NCI-H2171 treated with DMSO at 0.1 percent for 48 hours (cell line): ENCODE measurements at places on chromosomes 13 and 19.

- no peak for DNase-seq
Measured at GRCh38 chr19:3684817-3685410, 15.4 kb downstream of the PIP5K1C start.

DNA sequence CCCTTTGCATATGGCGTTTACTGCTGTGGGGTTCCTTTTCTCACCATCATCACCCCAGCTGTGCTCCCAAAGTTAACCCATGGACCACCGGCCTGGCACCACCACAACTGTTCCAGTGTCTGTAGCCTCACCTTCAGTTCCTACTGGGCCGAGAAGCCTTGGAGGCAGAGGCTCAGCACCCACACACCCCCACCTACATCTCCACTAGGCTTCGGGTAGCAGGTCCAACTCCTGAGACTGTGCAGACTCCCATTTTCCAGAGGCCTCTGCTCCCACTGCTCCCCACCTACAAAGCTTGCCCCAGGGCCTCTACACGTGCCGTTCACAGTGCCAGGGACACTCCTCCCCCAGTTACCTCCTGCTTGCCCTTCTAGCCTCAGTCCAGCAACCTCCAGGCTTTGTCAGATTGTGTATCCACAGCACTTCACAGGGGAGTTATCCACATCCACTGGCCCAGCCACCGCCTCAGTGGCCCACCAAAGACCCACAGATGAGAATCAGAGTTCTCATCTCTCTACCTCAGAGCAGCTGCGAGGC is 14.1 kb downstream of the SLC27A5 start:
- DNase-seq = no peak

GRCh38 chr13:28954419-28954725 is 134.2 kb downstream of the MTUS2 start:
- no peak for DNase-seq

GRCh38 chr13:21435687-21436151 is 23.4 kb downstream of the ZDHHC20 start:
- no peak for DNase-seq

- no peak for DNase-seq
Measured at GRCh38 chr13:23644527-23645138, 74.4 kb downstream of the TNFRSF19 start.

GRCh38 chr19:40277356-40278059 is 7.6 kb downstream of the AKT2 start:
- no peak for DNase-seq

GRCh38 chr19:13055213-13056051 is 47.2 kb downstream of the LYL1 start:
- DNase-seq = no peak

DNA sequence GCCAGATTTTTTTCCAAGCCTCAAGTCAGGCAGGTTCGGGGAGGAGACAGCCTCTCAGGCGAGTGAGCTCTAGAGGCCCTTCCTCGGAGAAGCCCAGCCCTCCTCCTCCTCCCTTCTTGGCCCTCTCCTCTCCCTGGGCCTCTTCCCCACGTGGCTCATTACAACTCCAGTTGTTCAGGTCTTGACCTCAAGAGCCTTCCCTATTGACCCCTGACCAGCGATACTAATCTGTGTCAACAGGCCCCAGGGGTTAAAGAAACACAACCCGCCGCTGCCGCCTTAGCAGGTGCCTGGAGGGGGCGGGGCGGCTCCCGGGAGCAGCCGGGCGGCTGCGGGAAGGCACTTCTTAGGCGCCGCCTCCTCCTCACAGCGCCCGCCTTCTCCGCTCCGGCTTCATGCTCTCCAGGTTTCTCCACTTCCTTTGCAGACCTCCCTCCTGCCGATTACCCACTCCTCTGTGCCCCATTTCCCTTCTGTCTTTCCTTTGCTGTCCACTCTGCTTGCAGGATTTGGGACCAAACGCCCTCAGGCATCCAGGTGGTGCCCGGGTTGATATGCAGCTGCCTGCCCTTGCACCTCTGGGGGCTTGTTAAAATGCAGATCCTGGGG is 51.0 kb downstream of the LYL1 start:
- DNase-seq = peak; percentile 82

- DNase-seq = no peak
Measured at GRCh38 chr13:70714993-70715392, 606.7 kb upstream of the KLHL1 start.

GRCh38 chr19:18415178-18415867 is 3.9 kb upstream of the SSBP4 start:
- DNase-seq = no peak

- no peak for DNase-seq
Measured at GRCh38 chr19:38434549-38435051, 1.1 kb downstream of the RYR1 start.

GRCh38 chr19:48878196-48879024 is 6.2 kb downstream of the PPP1R15A start:
- no peak for DNase-seq

GRCh38 chr13:76481738-76482137 is 404.5 kb downstream of the KCTD12 start:
- DNase-seq = no peak
